ENCODE measurements at places on chromosomes 4 and X. TPM values are rescaled to one million over a fixed set of nuclear protein-coding genes. Genes with fewer than 3 reads are reported as not detected.

TRIM75 gene
- total RNA-seq, result not detected

DNA sequence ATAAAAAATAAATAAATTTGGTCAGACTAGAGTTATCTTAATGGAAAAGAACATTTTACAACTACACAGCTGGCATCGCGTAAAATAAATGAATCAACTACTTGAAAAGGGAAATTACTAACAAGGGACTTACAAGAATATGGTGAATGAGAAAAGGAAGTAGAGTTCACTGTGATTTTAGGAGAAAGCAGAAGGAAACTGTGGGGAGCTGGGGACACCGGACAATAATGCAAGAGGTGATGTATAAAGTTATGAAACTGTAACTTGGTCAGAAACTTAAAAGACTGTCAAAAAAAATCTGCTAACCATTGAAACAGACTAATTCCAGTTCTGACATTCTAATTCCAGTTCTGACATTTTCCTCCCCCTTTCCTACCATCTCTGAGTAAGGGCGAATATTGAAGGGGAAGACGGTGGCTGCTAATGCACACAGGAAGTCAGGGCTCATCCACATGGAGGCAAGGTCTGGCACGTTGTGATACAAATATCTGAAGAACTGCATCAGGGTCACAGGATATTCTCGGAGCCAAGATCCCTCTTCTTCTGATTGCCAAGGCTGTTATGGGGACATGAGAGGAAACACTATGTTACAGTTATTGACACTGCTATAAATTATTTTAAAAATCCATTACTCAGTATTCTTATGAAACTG, 170.5 kb downstream of the CDS1 start:
- H3K27ac ChIP-seq, result no peak overlapping the region
- H3K36me3 ChIP-seq, result peaks cover 14% of the 10 kb centered on the region
- DNase-seq, result no peak
- H3K4me3 ChIP-seq, result no peak overlapping the region
- no peaks in the 10 kb centered on the region for H3K27me3 ChIP-seq

GRCh38 chr4:186203406-186203805, 12.0 kb downstream of the CYP4V2 start:
- no peak overlapping the region for H3K27ac ChIP-seq
- H3K4me1 ChIP-seq, result no peaks in the 10 kb centered on the region
- no peak overlapping the region for H3K4me3 ChIP-seq
- H3K36me3 ChIP-seq, result peaks cover 12% of the 10 kb centered on the region

SMPX gene
- 930 TPM for total RNA-seq

ODAPH gene
- not detected for total RNA-seq

BTC gene
- total RNA-seq, result 0.44 TPM

- H3K4me1 ChIP-seq, result peaks cover 3% of the 10 kb centered on the region
- no peak overlapping the region for H3K27ac ChIP-seq
- peaks cover 51% of the 10 kb centered on the region for H3K36me3 ChIP-seq
- no peaks in the 10 kb centered on the region for H3K27me3 ChIP-seq
Measured at GRCh38 chrX:21975812-21976211, 35.3 kb downstream of the SMS start.

GRCh38 chrX:100874325-100874724, at the start of gene NOX1:
Gene NOX1 (minus strand): TSS chrX:100874359. CDS start chrX:100874139, 220 bp downstream.
- H3K27ac ChIP-seq, result no peak within 1 kb of the TSS
- no peak for DNase-seq
- H3K4me1 ChIP-seq, result no peaks in the 10 kb centered on the region
- no peak within 1 kb of the TSS for H3K4me3 ChIP-seq
- no peaks in the 10 kb centered on the region for H3K27me3 ChIP-seq
- H3K36me3 ChIP-seq, result no peaks in the 10 kb centered on the region

GRCh38 chrX:2521927-2522386, 21.2 kb upstream of the DHRSX start:
- no peak overlapping the region for H3K27ac ChIP-seq
- H3K27me3 ChIP-seq, result no peaks in the 10 kb centered on the region
- H3K36me3 ChIP-seq, result no peaks in the 10 kb centered on the region
- DNase-seq, result no peak
- H3K4me1 ChIP-seq, result no peaks in the 10 kb centered on the region

SHROOM4 gene
- total RNA-seq, result 8.1 TPM

GRCh38 chrX:8565729-8566128, 101.1 kb downstream of the VCX3B start:
- H3K36me3 ChIP-seq, result peaks cover 4% of the 10 kb centered on the region
- no peak for DNase-seq
- no peak overlapping the region for H3K4me3 ChIP-seq
- no peak overlapping the region for H3K27ac ChIP-seq
- no peaks in the 10 kb centered on the region for H3K27me3 ChIP-seq
- no peaks in the 10 kb centered on the region for H3K4me1 ChIP-seq

Data from heart left ventricle (tissue), 16 donors.